ENCODE measurements at places on chromosomes 7 and 10. TPM values are rescaled to one million over a fixed set of nuclear protein-coding genes. Genes with fewer than 3 reads are reported as not detected.

Gene PAPOLB
- 0.17 TPM for total RNA-seq

Gene GIMAP6
- total RNA-seq, result not detected

Gene IFIT1B
- total RNA-seq, result not detected

Gene ADRB1
- total RNA-seq, result 81.6 TPM

Gene MTERF1
- total RNA-seq, result 31.9 TPM

Gene GIMAP5
- total RNA-seq, result not detected

Gene OPN4
- not detected for total RNA-seq

Gene TLX1
- not detected for total RNA-seq
